ENCODE measurements at places on chromosomes 11 and 22. TPM values are rescaled to one million over a fixed set of nuclear protein-coding genes. Genes with fewer than 3 reads are reported as not detected.

GRCh38 chr22:43349636-43350035 lies 6.5 kb upstream of the SCUBE1 start:
- H3K27ac ChIP-seq, result no peak overlapping the region
- H3K27me3 ChIP-seq, result no peaks in the 10 kb centered on the region
- H3K4me1 ChIP-seq, result no peaks in the 10 kb centered on the region
- no peak for DNase-seq

GRCh38 chr11:10604798-10605197 lies 36.3 kb upstream of the LYVE1 start:
- H3K27ac ChIP-seq, result no peak overlapping the region
- DNase-seq, result no peak
- no peaks in the 10 kb centered on the region for H3K27me3 ChIP-seq
- no peaks in the 10 kb centered on the region for H3K36me3 ChIP-seq
- peaks cover 12% of the 10 kb centered on the region for H3K4me1 ChIP-seq
- H3K4me3 ChIP-seq, result no peak overlapping the region

GRCh38 chr11:61162092-61162941 lies 1.1 kb upstream of the VPS37C start:
- no peaks in the 10 kb centered on the region for H3K27me3 ChIP-seq
- H3K27ac ChIP-seq, result peak overlapping the region; percentile 94
- H3K4me1 ChIP-seq, result peaks cover 16% of the 10 kb centered on the region
- H3K36me3 ChIP-seq, result no peaks in the 10 kb centered on the region

INS gene
- not detected for polyA plus RNA-seq

- H3K36me3 ChIP-seq, result no peaks in the 10 kb centered on the region
- peaks cover 22% of the 10 kb centered on the region for H3K4me1 ChIP-seq
These were observed 16.3 kb downstream of the TSPAN32 start for GRCh38 chr11:2318123-2318522.

- no peak overlapping the region for H3K27ac ChIP-seq
- H3K4me1 ChIP-seq, result peaks cover 8% of the 10 kb centered on the region
- no peaks in the 10 kb centered on the region for H3K27me3 ChIP-seq
- no peaks in the 10 kb centered on the region for H3K36me3 ChIP-seq
These were observed 20.2 kb downstream of the SLC22A12 start for GRCh38 chr11:64611176-64611575.

DNA sequence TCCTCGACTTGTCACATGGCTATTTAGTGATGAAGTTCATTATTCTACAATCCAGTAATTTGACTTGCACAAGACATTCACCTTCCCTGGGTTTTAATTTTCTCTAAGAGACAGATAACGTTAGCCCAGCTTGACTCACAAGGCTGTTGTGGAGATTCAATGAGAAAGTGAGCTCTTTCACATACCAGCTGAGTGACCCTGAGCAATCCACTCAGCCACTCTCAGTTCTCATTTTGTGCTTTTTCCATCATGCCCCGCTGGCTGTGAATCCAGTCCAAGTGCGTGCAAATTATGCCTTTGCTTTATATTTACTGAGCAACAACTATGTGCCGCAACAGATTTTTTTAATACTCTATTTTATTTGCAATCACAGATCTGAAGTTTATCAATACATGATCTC lies 176.5 kb downstream of the LARGE1 start:
- H3K27me3 ChIP-seq, result no peaks in the 10 kb centered on the region
- no peak overlapping the region for H3K4me3 ChIP-seq
- H3K27ac ChIP-seq, result no peak overlapping the region
- no peaks in the 10 kb centered on the region for H3K36me3 ChIP-seq

GRCh38 chr11:41281131-41281742 lies 178.2 kb downstream of the LRRC4C start:
- H3K27ac ChIP-seq, result no peak overlapping the region
- H3K27me3 ChIP-seq, result no peaks in the 10 kb centered on the region
- H3K36me3 ChIP-seq, result no peaks in the 10 kb centered on the region
- no peaks in the 10 kb centered on the region for H3K4me1 ChIP-seq
- H3K4me3 ChIP-seq, result no peak overlapping the region
- DNase-seq, result no peak

GRCh38 chr11:28514391-28514790 lies 406.2 kb downstream of the METTL15 start:
- no peaks in the 10 kb centered on the region for H3K36me3 ChIP-seq
- no peak overlapping the region for H3K4me3 ChIP-seq
- H3K27me3 ChIP-seq, result no peaks in the 10 kb centered on the region
- no peak for DNase-seq

GRCh38 chr11:55661901-55662300 lies at the start of gene OR4C6:
TSS of gene OR4C6 (plus strand) at chr11:55662201. CDS start at chr11:55665167, 2,966 bp downstream.
- no peaks in the 10 kb centered on the region for H3K4me1 ChIP-seq
- no peak within 1 kb of the TSS for H3K4me3 ChIP-seq
- no peaks in the 10 kb centered on the region for H3K27me3 ChIP-seq

GNAZ gene
- polyA plus RNA-seq, result 7.2 TPM

- no peaks in the 10 kb centered on the region for H3K27me3 ChIP-seq
- H3K4me3 ChIP-seq, result no peak overlapping the region
- no peaks in the 10 kb centered on the region for H3K36me3 ChIP-seq
- H3K4me1 ChIP-seq, result no peaks in the 10 kb centered on the region
These were observed 462.4 kb upstream of the LRRC4C start for GRCh38 chr11:41921746-41922390.

GRCh38 chr11:57432714-57433163 lies 5.8 kb upstream of the SLC43A3 start:
- no peak overlapping the region for H3K27ac ChIP-seq
- H3K4me3 ChIP-seq, result no peak overlapping the region
- peaks cover 4% of the 10 kb centered on the region for H3K4me1 ChIP-seq
- DNase-seq, result no peak
- H3K36me3 ChIP-seq, result no peaks in the 10 kb centered on the region

DNA sequence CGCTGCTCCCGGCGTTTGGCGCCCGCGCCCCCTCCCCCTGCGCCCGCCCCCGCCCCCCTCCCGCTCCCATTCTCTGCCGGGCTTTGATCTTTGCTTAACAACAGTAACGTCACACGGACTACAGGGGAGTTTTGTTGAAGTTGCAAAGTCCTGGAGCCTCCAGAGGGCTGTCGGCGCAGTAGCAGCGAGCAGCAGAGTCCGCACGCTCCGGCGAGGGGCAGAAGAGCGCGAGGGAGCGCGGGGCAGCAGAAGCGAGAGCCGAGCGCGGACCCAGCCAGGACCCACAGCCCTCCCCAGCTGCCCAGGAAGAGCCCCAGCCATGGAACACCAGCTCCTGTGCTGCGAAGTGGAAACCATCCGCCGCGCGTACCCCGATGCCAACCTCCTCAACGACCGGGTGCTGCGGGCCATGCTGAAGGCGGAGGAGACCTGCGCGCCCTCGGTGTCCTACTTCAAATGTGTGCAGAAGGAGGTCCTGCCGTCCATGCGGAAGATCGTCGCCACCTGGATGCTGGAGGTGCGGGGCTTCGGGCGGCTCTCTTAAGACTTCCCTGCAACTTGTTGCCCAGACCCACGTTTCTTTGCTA lies at the start of gene CCND1:
Gene CCND1 (plus strand): TSS at position 162 of the 587 bp plus-strand sequence. CDS start 158 bp downstream, at position 320.
- H3K4me1 ChIP-seq, result peaks cover 8% of the 10 kb centered on the region
- H3K36me3 ChIP-seq, result no peaks in the 10 kb centered on the region
- no peak for DNase-seq
- H3K27me3 ChIP-seq, result peaks cover 7% of the 10 kb centered on the region

GDPD4 gene
- not detected for polyA plus RNA-seq

HORMAD2 gene
- polyA plus RNA-seq, result not detected

DNA sequence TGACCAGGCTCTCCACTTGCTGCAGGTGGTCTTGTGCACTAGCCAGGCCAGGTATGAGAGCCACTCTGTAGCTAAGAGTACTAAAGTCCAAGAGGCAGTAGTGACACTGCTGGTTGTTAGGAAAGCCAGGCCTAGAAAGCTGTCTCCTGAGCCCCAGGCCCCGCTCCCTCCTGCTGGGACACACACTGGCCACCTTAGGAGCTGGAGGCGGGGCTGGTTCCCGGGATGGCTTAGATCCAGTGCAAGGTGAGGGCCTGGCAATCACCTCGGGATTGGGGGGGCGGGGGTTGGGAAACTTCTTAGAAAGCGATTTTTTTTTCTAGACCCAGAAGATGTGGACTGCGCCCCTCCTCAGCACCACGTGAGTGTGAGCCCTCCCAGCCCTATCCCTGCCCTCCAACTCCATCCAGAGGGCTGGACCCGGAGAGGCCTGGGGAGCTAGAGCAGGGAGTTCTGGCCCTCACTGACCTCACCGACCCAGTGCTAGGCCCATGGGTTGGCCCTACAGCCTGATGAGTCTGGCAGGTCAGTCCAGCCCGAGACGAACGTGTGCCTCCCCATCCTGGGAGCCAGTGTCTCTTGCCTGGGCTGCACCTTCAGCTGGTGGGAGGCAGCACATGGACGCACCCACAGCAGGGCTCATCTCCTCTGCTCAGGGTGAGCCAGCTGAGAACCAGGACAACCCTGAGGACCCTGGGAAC lies 18.1 kb downstream of the SLC37A2 start:
- no peak for DNase-seq
- H3K27ac ChIP-seq, result no peak overlapping the region
- H3K4me1 ChIP-seq, result no peaks in the 10 kb centered on the region
- H3K4me3 ChIP-seq, result no peak overlapping the region
- no peaks in the 10 kb centered on the region for H3K27me3 ChIP-seq

- no peak overlapping the region for H3K27ac ChIP-seq
- no peaks in the 10 kb centered on the region for H3K36me3 ChIP-seq
- no peaks in the 10 kb centered on the region for H3K27me3 ChIP-seq
- H3K4me1 ChIP-seq, result peaks cover 2% of the 10 kb centered on the region
- H3K4me3 ChIP-seq, result peak overlapping the region; percentile 14
These were observed 18.0 kb downstream of the LSP1 start for GRCh38 chr11:1870721-1871466.

- no peak overlapping the region for H3K27ac ChIP-seq
- DNase-seq, result no peak
- no peaks in the 10 kb centered on the region for H3K36me3 ChIP-seq
- peaks cover 7% of the 10 kb centered on the region for H3K4me1 ChIP-seq
These were observed 9.5 kb downstream of the APOL3 start for GRCh38 chr22:36151006-36151595.

GRCh38 chr11:121257289-121257688 lies 35.3 kb upstream of the SC5D start:
- no peaks in the 10 kb centered on the region for H3K27me3 ChIP-seq
- H3K27ac ChIP-seq, result no peak overlapping the region

DNA sequence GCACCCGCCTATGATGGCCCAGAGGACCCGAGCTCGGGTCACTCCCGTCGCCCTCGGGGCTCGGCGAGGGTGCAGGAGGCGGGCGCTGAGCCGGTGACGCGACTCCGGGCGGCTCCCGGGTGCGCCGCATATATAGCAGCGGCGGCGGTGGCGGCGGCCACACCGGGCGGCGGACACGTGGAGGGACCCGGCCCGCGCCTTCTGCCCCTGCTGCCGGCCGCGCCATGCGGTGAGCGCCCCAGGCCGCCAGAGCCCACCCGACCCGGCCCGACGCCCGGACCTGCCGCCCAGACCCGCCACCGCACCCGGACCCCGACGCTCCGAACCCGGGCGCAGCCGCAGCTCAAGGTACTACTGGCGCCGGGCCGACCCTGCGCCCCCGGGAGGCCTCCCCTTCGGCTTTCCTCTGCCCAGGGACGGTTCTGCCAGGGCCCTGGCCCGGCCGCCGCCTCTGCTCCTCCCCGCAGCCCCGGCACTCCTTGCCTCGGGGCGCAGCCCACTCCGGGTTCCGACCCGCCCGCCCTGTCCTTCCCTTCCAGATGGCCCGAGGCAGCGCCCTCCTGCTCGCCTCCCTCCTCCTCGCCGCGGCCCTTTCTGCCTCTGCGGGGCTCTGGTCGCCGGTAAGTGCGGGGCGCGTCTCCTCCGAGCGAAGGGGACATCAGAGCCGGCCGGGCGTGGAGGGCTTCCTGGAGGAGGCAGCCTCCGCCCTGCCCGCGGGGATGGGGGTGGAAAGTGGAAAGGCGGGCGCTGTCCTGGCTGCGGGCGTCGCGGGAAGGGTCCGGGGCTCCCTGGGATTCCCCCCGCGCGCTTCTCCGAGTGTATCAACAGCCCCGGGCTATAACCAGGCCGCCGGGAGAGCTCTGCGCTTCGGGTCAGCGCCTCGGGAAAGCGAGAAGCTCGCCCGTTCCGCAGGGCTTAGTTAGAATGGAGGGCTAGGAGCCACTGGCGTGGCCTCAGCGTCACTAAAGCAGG lies at the start of gene GAL:
Gene GAL (plus strand): TSS at position 160 of the 972 bp plus-strand sequence. CDS start 380 bp downstream, at position 540.
- no peak for DNase-seq
- no peak within 1 kb of the TSS for H3K27ac ChIP-seq
- no peaks in the 10 kb centered on the region for H3K4me1 ChIP-seq
- no peaks in the 10 kb centered on the region for H3K36me3 ChIP-seq
- no peak within 1 kb of the TSS for H3K4me3 ChIP-seq

- H3K36me3 ChIP-seq, result no peaks in the 10 kb centered on the region
- no peaks in the 10 kb centered on the region for H3K4me1 ChIP-seq
- H3K27me3 ChIP-seq, result no peaks in the 10 kb centered on the region
- no peak for DNase-seq
- H3K4me3 ChIP-seq, result no peak overlapping the region
These were observed 584.9 kb upstream of the CCDC90B start for GRCh38 chr11:83871054-83871453.

Data from ovary (tissue), 10 donors.